ENCODE measurements at places on chromosomes 6 and 20.

- no peak for DNase-seq
These were observed 129.7 kb upstream of the FAM184A start for GRCh38 chr6:119207971-119208725.

- no peak for DNase-seq
These were observed 265.9 kb downstream of the BMP7 start for GRCh38 chr20:57000441-57000968.

- DNase-seq: no peak
These were observed 78.5 kb downstream of the AGPAT4 start for GRCh38 chr6:161195386-161195785.

DNA sequence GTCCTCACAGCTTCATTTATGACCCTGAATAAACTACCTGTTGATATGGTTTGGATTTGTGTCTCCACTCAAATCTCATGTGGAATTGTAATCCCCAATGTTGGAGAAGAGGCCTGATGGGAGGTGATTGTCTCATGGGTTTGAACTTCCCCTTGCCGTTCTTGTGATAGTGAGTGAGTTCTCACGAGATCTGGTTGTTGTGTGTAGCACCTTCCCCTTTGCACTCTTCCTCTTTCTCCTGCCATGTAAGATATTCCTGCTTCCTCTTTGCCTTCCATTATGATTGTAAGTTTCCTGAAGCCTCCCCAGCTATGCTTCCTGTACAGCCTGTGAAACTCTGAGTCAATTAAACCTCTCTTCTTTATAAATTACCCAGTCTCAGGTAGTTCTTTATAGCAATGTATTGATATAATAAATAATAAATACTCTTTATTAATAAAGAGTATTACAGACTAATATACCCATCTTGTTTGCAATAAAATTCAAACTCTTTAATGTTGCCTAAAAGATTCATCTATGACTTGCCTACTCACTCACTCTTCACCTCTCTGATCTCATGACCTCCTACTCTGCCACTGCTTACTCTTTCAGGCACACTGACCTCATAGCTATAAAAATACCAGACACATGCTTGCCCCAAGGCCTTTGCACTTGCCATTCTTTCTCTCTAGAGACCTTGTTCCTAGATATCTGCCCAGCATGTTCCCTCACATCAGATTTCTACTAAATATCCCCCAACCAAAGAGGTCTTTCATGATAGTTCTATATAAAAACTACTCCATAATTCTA, 256.4 kb upstream of the MARCKS start:
- DNase-seq: no peak

- DNase-seq: no peak
These were observed 10.4 kb upstream of the COL10A1 start for GRCh38 chr6:116136373-116136772.

DNA sequence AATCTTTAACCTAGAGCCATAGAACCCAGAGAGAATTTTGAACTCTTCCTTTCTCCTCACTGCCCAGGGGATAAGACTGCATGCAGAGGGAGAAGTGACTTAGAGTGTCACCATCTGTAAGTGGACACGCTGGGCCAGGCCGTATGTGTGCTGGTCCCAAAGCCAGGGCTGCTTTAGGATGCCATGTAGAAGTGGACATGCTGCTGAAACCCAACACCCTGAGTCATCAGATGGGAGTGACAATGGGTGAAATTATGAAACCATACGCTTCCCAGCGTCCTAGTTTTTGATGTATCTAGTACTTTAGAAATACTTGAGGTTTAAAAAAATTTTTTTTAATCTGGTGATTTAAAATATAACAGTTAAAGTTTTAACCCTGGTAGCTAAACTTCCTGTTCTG, 191.1 kb downstream of the FNDC1 start:
- DNase-seq: no peak

GRCh38 chr6:107637316-107638315, 147.7 kb downstream of the SOBP start:
- no peak for DNase-seq

GRCh38 chr6:90936286-90936685, 349.4 kb upstream of the MAP3K7 start:
- DNase-seq: no peak

GRCh38 chr20:56343861-56344381, 14.9 kb upstream of the FAM210B start:
- no peak for DNase-seq

DNA sequence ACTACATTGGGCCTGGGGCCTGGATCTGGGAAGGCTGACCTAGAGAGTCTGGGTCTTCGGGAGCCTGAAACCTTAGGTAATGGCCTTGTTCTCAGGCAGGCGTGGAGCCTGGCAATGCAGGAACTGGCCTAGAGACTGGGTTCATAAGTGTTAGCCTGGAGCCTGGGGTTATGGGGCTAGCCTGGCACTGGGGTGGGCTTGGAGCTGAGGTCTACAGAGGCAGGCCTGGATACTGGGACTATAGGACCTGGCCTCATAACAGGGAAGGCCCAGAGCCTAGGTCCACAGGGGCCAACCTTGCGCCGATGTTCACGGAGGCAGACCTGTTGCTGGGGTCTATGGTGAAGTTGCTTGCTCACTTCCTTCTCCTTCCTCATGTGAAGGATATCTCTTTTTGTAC, 843.8 kb upstream of the GJE1 start:
- no peak for DNase-seq

DNA sequence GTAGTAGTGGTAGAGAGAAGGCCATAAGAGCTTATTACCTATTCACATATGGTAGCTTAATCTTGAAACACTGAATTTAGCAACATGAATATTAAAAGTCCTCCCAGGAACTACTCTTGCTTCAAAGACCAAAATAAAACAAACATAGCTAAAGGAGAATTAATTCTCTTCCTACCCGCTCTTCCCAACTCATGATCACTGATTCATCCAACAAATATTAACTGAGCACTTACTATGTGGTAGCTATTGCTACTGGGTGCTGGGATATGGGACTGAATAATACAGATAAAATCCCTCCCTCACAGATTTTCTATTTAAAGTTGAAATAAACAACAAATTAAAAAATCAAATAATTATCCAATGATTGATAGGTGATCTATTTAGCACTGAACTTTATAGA, 287.1 kb downstream of the BTBD9 start:
- DNase-seq: no peak

DNA sequence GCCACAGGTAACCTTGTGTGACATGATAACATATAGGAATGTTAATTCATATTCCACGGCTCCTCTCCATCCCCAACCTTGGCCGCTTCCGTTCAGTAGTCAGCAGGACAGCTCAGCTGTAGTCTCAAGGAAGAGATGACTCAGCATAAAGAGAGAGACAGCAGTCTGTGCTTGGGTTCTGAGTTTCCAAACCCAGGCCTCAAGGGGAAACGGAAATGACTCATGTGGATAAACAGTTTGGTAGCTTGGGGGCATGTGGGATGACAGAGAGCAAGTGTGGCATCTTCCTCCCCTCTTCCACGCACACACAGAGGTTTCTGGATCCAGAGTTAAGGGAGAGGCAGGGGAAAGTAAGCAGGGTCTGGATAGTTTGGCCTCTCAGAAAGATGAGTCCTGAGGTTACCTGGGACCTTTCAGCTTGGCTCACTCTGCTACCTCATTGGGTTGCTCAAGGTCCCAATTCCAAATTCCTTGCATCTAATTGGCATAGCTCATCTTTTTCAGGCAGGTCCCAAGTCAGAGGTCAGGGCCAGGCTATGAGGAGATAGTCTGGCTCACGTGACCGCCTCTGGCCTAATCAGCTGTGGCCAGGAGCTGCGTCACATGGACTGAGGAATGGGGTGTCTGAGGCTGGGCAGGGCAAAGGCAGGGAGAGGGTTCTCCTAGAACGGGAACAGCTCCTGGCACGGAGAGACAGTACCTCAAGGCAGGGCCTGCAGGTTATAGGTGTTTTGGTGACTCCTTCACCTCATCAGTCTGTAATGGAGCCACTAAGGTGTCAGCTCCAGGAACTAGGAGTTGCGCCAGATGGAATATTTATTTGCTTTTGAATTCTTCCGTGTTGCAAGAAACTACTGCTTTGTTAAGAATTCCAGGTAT, 36.5 kb upstream of the MLN start:
- DNase-seq: peak; percentile 47

DNA sequence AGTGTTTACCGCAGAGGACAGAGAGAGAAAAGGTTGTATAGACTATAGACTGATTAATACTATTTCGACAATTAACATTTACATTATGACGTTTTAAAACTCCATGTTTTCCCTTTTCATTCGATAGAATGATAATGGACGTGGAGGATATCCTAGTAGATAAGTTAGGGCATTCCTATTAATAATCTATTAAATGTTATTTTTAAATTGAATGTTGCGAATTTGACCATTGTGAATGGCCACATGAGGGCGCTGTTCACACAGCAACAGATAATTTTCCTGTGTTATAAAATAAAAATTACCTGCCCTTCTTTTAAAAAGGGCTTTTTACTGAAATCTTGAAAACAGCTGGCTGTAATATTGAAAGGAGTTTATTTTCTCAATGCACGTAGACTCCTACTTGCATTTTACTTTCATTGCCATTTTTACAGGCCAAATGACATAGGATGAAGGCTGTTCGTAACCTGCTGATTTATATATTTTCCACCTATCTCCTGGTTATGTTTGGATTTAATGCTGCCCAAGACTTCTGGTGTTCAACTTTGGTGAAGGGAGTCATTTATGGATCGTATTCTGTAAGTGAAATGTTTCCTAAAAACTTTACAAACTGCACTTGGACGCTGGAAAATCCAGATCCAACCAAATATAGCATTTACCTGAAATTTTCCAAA, 3.3 kb downstream of the ADGRB3 start:
- no peak for DNase-seq

DNA sequence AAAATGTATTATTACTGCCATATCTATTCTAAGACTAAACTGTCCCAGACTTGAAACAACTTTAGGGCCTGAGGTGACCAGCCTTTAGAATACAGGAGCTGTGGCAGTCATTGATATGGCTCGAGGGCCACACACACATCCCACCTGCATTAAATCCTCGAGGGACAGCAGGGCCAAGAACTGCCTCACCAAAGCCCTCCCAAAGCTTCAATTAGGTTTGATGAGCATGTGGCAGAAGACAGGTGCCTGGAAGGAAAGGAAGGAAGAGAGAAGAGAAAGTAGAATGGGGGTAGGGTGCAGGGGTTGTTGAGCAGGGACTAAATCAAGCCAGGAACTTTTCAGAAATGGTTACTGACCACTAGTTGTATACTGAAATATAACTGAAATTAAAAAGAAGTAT, 115.0 kb downstream of the PDSS2 start:
- no peak for DNase-seq

- no peak for DNase-seq
These were observed 216.0 kb downstream of the GJA1 start for GRCh38 chr6:121651420-121651819.

DNA sequence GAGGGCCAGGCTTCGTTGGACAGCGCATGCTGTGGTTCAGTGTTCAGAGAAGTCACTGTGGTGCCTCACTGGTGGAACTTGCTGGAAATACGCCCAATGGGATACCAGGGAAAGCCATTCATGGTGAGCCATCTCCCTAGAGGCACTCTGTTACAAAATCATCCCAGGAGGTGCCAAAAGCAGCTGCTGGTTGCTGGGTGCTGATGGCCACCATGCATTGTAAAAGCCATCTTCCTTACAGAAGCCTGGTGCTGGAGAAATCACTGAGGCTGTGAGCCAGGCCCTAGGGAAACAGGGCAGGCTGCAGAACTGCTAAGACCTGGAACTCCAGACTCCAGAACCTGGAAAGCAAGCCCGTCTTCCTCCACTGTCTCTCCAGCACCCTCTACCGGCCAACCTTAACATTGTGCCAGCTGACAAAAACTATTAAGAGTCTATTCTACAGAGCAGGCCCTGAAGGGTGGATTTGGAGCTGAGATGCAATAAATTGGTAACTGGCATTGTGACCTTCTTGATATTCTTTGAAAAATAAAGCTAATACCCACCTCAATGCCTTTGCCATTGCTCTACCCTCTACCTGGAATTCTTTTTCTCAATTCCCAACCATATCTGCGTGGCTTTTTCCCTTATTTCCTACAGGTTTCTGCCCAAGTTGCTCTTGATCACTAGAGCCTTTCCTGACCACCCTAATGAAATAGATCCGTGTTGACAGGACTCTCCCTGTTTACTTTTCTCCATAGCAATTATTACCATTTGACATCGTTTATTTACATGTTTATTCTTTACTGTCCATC, 18.5 kb downstream of the SNRPB start:
- DNase-seq: peak; percentile 64

- no peak for DNase-seq
These were observed 400.7 kb downstream of the ZFAND3 start for GRCh38 chr6:38220069-38220723.

GRCh38 chr20:50338479-50339391, 148.1 kb downstream of the CEBPB start:
- no peak for DNase-seq

- DNase-seq: no peak
These were observed 167.9 kb downstream of the PLCB1 start for GRCh38 chr20:8299921-8300320.

DNA sequence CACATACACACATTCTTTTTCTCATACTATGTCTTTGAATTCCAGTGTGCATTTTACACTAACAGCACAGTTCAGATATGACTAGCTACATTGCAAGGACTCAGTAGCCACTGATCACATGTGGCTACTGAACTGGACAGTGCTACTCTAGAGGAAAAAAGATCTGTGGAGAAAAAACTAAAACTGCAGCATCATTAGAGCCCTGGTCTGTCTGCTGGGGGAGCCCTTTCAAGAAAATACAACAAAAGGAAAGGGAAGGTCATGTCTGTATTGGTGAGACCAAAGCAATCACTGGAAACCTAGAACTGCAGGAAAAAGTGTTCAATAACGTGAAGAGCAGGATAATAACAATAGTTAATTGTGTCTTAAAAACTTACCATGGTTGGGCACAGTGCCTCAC, 132.3 kb upstream of the JARID2 start:
- no peak for DNase-seq

GRCh38 chr6:43712579-43712978, 25.0 kb upstream of the MRPS18A start:
- no peak for DNase-seq

- DNase-seq: no peak
These were observed 27.2 kb upstream of the SRSF6 start for GRCh38 chr20:43430265-43431133.

DNA sequence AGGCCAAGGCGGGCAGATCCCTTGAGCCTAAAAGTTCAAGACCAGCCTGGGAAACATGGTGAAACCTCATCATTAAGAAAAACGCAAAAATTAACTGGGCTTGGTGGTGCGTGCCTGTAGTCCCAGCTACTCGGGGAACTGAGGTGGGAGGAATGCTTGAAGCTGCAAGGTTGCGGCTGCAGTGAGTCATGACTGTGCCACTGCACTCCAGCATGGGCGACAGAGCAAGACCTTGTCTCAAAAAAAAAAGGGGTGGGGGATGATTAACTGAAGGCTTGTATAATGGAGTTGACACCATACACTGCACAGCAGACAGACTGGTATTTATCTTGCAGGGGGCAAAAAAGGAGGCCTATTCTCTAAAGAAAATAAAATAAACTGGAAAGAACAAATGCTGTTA, 27.7 kb downstream of the SRPK1 start:
- no peak for DNase-seq

Data from NCI-H1436 (cell line).